Cerebellar nuclear complex (tissue), 1 donor: ENCODE measurements at places on chromosomes 6 and 20.

DNA sequence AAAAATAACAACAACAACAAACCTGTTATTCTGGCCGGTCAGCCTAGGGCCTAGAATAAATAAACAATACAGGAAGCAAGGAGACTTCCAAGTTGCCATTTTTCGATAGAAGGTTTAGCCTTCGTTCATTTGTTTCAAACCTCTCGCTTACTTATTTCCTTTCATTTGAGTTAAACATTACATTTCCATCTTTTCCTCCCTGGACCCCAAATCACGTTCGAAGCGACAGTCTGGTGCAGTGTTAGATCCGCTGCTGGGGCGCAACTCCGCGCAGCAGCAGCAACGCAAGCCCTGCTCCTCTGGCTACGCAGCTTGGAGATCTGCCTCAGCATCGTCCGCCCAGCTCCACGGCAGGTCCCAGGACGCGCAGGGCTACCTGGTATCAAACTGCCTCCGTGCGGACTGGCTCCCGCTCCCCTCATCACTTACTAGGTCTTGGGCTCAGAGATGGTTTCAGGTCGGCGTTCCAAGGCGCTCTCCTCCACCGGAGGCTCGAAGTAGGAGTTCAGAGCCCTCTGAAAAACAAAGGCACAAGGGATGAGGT lies 530 bp downstream of the TDP2 start:
- DNase-seq, result no peak

- DNase-seq, result no peak
These were observed 272.0 kb downstream of the ADGB start for GRCh38 chr6:146870760-146871159.

GRCh38 chr6:169990095-169991030 lies 238.9 kb downstream of the ERMARD start:
- DNase-seq, result no peak

- no peak for DNase-seq
These were observed 266.0 kb downstream of the ALDH8A1 start for GRCh38 chr6:134683783-134684422.

- DNase-seq, result no peak
These were observed 772 bp downstream of the HINT3 start for GRCh38 chr6:125957391-125957693.

DNA sequence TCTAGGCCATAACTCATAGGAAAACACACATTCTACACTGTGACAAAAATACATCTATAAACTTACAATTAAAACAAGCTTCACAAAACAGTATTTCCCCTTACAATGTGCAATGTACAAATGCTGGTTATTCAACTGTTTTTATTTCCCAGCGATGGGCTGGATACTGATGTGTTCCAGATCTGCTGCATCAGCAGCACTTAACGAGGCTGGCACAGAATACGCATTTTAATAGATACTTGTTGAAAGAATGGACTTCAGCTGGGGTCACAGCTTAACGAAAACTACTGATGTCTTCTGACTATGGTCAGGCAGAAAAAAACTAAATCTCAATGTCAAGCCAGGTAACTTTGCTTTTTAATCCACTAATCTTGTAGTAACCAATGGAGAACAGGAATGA lies 70.9 kb downstream of the B4GALT5 start:
- no peak for DNase-seq
